ENCODE measurements at places on chromosomes 4 and X.

- DNase-seq, result no peak
Observed at GRCh38 chr4:41061482-41062185, 152.7 kb downstream of the APBB2 start.

DNA sequence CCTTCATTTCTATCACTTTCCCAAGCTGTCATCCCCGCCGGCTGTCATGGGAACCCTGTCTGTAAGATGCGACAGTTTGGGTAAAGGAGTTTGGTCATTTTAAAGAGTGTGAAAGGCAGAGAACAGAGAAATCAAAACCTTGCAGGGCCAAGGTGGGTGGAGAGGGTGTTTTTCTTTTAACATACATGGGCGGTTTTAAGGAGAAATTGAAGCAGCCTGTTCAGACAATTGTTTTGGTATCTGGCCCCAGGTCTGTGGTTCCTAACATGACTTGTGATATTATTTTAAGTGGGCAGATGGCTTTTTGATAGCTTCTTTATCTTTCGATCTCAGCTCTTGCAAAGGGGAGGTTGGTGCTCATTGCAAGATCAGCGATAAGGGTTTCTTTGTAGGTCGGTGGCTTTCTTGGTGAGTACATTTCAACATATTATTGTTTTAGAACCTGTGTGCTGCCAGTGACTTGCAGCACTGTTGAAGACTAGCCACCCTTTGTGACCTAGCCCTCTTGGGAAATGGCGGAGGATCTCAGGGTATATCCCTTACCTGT lies 3.7 kb downstream of the PPP1R3F start:
- no peak for DNase-seq

DNA sequence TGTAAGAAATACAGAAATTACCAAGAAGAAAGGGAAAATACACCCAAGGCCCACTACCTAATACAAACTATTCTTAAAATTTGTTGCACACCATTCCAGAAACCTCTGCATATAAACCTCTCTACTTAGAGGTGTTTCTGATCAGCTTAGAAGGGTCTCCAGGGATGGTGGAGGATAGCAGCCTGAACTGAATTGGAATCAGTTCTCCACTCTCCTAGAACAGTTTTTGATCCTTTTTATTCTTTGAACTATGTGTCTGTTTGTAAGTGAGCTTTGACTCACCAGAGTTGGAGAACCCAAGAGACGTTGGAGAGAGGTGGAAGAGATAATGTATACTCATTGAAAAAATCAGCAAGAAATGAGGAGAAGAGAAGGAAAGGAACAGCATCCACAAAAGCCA lies 96.6 kb upstream of the OTUD4 start:
- no peak for DNase-seq

DNA sequence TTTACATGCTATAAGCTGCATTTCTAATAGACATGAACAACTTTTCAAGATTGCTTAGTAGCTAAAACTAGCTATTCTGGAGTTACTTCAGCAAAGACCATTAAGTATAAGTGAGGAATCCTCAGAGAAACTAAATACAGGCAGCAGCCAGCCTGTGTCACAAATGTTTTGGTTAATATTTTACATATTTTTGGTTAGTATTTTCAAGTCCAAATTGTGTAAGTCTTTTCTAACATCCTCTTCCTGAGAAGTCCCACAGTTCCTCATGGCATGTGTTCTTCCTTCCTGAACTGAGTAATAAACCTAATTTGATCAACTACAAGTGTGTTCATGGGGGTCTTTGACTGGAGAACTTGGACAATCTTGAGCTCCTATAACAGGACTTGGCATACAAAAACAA lies 42.4 kb upstream of the MCF2 start:
- DNase-seq, result no peak

- DNase-seq, result no peak
Observed at GRCh38 chrX:37371578-37371991, 22.4 kb downstream of the PRRG1 start.

GRCh38 chr4:31692399-31692940 lies 972.3 kb downstream of the PCDH7 start:
- no peak for DNase-seq

DNA sequence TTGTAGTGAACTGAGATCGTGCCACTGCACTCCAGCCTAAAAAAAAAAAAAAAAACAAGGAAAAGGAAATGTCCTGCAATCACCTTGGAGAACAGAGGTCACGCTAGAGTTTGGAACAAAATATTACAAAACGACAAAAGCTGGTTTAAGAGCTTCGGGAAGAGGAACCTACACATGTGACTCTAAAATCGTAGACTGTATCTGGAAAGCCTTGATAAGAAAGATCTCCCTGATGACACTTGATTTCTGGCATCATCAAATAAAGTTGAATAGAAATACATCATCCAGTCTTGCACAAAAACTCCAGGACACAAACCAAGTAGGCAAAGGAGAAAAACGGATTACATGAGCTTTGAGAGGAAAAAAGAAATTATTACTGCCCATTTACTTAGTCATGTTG lies 31.1 kb upstream of the DOCK11 start:
- no peak for DNase-seq

GRCh38 chr4:15675356-15675755 lies 6.3 kb upstream of the FAM200B start:
- DNase-seq, result no peak

- no peak for DNase-seq
Observed at GRCh38 chr4:19134685-19135084, 1113.1 kb upstream of the LCORL start.

GRCh38 chrX:78595901-78596502 lies 63.1 kb downstream of the RTL3 start:
- DNase-seq, result no peak

DNA sequence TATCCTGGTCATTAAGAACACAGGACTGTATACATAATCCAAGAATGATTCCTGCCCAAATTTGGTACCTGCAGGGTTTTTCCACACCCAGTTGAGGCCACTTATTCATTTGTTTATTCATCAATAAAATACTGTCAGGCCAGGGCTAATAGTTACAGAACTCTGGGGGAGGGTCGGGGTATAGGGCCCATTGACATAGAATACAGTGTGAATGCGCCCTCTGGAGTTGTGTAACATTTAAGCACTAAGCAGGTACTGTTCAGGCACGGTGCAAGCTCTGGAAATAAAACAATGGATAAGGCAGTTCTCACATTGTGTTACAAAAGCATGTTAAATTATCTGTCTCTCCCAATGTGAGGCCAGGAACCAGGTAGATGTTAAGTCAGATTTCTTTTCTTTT lies 30.8 kb upstream of the LRBA start:
- DNase-seq, result peak; percentile 31

- DNase-seq, result no peak
Observed at GRCh38 chr4:85812776-85813175, 337.8 kb downstream of the ARHGAP24 start.

GRCh38 chrX:106726485-106727437 lies at the start of gene RNF128:
Gene RNF128, plus strand, starts transcription at chrX:106726701. Its CDS starts 213 bp downstream, at chrX:106726914.
- peak; percentile 66 for DNase-seq

GRCh38 chr4:146550161-146550560 lies 28.4 kb upstream of the SLC10A7 start:
- DNase-seq, result no peak

DNA sequence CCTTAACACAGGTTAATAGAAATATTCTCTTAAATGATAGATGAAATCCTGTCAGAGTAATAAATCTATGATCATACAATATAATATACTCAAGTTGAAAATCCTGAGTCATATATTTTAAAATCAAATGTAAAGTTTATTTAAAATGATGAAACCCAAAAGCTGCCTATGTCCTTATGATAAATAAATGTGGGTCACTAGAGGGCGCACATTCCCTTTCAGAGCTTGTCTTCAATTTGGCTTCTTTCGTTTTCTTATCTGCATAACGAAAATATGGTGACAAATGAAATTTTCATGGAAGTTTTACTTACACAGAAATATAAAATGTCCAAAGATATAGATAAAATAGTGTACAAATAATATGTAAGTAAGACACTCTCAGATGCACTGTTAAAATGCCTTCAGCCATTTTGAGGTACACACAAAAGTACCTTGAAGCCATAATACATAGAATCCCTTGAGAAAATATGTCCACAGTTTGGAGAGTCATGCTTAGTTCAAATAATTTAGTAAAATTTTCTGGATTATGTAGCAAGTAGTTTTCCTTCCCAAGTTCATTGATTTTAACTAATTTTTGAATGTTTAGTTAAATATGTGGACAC lies 680.4 kb downstream of the DMD start:
- DNase-seq, result peak; percentile 21

GRCh38 chrX:136493011-136493410 lies 4.4 kb upstream of the HTATSF1 start:
- DNase-seq, result no peak
